ENCODE measurements at places on chromosomes 7 and 10. TPM values are rescaled to one million over a fixed set of nuclear protein-coding genes. Genes with fewer than 3 reads are reported as not detected.

- no peak for DNase-seq
These were observed 17.9 kb upstream of the MTERF1 start for GRCh38 chr7:91898240-91898992.

DNA sequence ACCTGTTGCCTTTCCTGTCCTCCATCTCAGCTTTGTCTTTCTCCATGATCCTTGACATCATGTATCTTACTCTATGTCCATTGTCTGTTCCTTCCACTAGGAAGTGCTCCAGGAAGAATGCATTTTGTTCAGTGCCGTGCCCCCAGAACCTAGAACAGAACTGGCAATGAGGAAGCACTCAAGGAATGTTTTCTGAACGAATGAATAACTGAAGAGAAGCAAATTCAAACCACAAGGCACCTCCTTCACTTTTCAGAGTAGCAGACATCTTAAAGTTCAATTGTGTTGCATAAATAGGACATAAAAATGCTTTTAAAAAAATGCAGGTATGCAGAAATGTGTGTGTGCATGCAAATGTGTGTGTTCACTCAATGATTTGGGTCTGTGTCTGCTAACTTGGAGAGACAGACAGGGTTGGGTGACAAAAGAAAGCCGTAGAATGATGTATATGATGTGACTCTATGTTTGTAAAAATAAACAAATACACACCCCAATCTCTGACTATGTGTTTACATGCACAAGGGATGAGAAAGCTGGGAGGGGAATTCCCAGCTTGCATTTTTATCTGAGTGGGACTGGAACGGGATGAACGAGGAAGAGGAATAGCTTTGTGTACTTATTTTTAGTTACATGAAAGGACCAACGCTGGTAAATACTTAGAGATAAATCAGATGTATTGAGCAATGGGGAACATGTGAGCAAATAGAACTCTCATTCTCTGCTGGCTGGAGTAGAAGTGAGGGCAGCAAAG is 237.7 kb downstream of the FANK1 start:
- peak; percentile 82 for DNase-seq

DNA sequence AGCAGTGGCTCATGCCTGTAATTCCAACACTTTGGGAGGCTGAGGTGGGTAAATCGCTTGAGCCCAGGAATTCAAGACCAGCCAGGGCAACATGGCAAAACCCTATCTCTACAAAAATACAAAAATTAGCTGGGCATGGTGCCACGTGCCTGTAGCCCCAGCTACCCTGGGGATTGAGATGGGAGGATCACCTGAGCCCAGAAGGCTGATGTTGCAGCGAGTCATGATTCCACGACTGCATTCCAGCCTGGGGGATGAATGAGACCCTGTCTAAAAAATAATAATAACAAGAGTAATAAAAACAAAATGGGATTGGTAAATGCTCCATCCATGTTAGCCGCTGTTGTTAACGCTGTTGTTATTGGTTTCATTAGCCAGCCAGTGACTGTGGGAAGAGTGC is 1.3 kb upstream of the HKDC1 start:
- DNase-seq: no peak

DNA sequence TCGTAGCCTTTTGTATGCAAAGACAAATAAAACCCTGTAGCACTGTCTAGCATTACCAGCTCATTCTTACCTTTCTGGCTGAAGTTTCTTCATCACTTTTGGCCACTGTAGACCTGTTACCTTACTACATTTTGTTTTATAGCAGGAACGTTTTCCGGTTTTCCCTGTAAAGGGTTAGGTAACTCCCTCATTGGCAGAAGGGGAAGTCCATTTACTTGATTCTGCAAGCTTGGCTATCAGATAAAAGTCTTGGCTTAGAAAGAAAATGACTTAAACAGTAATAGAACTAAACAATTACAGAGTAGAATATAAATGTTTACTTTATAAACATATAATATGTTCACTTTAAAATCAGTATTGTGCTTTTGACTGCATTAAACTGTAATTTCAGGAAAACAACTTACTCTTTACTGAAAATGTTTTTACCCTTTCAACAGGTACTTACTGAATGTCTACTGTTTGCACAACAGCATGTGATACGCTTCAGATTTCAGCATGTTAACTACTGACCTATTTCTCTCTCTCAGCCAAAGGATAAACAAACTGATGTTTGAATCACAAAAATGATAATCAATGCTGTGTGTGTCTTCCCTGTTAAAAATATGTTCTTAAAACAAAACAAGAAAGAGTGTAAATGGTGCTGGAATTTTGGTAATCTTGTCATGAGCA is 67.1 kb downstream of the OTUD1 start:
- no peak for DNase-seq

GRCh38 chr7:135790371-135790977 is 41.9 kb upstream of the FAM180A start:
- no peak for DNase-seq

- no peak for DNase-seq
These were observed 32.7 kb downstream of the ADAP1 start for GRCh38 chr7:921581-922333.

- DNase-seq: no peak
These were observed 94.6 kb downstream of the CUX1 start for GRCh38 chr7:101911800-101912715.

GRCh38 chr7:113828581-113828980 is 90.2 kb downstream of the PPP1R3A start:
- no peak for DNase-seq

DNA sequence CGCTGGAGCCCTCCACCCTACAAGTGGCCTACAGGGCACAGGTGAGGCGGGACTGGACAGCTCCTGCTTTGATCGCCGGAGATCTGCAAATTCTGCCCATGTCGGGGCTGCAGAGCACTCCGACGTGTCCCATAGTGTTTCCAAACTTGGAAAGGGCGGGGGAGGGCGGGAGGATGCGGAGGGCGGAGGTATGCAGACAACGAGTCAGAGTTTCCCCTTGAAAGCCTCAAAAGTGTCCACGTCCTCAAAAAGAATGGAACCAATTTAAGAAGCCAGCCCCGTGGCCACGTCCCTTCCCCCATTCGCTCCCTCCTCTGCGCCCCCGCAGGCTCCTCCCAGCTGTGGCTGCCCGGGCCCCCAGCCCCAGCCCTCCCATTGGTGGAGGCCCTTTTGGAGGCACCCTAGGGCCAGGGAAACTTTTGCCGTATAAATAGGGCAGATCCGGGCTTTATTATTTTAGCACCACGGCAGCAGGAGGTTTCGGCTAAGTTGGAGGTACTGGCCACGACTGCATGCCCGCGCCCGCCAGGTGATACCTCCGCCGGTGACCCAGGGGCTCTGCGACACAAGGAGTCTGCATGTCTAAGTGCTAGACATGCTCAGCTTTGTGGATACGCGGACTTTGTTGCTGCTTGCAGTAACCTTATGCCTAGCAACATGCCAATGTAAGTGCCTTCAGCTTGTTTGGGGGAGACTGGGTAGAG is at the start of gene COL1A2:
Gene COL1A2 (plus strand): TSS at position 459 of the 704 bp plus-strand sequence. CDS start 137 bp downstream, at position 596.
- peak; percentile 21 for DNase-seq

- no peak for DNase-seq
These were observed 82.5 kb upstream of the CREB5 start for GRCh38 chr7:28329661-28330363.

DNA sequence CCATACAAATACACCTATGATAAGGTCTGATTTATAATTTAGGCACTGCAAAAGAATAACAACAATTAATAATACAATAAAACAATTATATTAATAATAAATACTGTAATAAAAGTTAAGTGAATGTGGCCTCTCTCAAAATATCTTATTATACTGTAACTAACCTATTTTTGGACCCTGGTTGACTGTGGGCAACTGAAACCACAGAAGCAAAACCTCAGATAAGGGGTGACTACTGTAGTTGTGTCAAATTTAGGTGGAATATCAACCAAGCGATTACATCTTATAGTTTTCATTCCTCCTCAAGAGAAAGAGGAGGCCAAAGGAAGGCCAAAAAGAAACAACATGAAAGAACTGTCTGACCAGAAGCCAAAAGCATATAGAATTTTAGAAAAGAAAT is 103.9 kb downstream of the SKAP2 start:
- no peak for DNase-seq

DNA sequence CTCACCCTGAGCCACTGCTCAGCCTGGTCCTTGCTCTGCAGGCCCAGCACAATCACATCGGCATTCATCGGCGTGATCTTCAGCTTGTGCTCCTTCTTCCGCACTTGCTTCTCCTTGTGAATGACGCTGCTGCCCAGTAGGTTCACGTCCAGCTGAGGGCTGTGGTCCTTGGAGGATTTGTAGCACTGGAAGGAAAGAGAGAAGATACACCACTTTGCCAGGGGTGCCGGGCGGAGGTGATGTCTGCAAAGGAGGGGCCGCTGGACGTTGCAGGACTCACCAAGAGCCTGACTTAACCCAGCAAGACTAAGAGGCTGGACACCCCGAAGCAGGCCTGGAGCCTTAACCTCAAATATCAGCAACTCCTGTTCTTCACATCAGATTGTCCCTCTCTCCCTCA is 74.8 kb downstream of the VWA2 start:
- no peak for DNase-seq

DNA sequence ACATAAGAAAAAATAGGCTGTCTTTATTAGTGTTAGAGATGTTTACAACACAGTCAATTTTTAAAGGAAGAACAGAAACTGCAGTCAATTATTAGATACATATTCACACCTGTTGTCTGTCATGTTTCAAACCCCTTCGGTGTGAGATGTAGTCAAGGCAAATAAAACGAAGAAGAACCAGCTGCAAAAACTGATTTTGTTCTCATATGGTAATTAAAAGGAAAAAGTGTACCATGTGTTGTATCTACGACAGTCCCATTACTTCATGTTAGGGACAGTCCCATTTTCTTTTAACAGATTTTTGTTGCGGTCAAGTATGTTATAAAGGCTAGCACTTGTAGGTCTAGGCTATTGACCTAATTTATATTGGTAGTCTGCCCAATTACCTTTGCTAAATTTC is 149.4 kb downstream of the LRRN3 start:
- no peak for DNase-seq

DNA sequence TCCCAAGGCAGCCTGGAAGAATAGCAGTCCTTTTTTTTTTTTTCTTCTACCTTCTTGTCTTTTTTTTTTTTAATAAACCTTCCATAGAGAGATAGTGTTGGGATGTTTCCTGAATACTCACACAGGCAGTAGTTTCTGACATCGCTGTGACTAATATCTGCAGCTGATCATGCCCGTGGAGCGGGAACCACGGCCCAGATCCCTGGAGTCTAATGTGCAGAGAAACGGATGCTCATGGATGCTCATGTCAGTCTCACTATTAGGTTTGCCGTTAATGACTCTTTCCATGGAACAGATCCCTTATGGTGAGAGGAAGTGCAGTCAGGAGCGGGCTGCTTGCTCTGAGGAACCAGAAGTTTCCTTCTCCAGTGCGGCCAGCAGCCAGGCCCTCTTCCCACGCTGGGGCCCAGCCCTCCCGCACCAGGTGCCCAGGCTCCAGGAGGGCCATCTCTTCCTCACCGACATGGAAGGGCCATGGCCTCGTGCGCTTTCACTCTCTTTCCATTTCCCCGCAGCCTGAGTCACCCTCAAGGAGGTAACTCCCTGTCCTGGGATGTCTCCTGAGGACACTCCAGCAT is 132.5 kb downstream of the WDR37 start:
- DNase-seq: no peak

DNA sequence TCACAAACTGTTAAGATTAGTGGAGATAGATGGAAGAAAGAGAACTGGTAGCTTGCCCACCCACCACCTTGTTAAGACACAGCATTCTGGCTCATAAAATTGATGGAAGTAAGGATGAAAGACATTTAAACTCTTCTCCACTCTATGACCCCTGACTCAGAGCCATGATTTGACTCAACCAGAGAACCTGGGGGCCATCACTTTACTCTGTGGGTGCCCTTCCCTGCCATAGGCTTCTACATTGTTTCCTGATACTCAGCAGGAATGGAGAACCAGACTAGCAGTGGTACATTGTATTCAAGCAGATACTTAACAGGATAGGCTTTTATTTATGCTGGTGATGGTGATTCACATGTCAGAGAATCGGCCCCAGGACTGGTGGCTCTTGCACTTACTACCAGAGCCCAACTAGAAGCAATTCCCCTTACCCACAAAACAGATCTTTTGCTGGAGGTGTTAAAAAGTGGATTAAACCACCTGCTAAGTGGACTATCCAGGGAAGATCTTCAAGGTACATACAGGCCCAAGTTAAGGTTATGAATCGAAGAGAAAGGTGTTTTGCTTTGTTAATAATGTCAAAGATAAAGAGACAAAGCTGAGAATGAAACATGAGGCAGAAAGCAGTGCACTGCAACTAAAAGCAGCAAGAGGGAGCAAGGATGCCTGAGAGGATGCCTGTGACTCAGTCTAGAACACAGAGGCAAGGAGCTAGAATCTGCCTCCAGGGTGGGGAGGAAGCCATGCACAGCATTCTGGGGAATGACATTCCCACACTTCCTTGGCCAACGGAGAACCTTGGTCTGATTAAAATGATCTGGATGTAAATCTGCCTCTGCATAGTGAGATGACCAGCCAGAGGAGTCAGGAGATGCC is 36.0 kb upstream of the GLI3 start:
- peak; percentile 66 for DNase-seq

DNA sequence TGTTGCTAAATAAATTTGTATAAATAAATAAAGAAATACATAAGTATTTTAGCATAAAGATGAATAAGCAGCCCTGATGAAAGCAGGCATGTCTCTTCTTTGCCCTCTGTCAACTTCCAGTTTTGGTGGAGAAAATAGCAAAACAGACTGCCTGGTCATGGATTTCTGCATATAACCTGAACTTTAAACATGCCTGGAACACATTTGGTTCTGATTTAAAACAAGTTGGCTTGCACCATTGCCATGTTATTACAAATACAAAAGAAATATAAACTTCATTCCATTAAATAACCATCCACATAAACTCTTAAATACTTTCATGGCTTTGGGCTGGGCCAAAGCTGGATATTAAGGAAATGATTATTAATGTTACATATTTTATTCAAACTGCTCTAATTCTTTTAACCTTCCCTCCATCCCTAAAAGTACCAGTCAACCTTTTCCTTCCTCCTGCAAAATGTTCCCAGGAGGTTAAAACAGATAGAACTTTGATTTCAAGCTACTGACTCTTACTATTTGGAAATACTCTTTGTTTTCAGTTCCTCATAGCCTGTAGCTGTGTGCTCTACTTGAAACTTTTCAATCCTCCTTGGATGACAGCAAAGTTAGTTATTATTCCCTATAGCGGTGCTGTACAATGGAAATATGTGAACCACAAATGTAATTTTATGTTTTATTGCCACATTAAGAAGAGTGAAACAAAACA is 96.3 kb downstream of the BICC1 start:
- DNase-seq: no peak

- DNase-seq: no peak
These were observed 428.4 kb downstream of the ARL4A start for GRCh38 chr7:13115855-13116254.

Gene GBX1
- total RNA-seq: not detected

Gene OGDH
- total RNA-seq: 68.7 TPM

Gene DEPP1
- 0.60 TPM for total RNA-seq

Gene RAPGEF5
- total RNA-seq: 3.4 TPM

Gene SLC13A1
- not detected for total RNA-seq

Gene MPLKIP
- total RNA-seq: 30.8 TPM

Gene CYP2C8
- total RNA-seq: 0.07 TPM

Gene ASCC1
- 28.8 TPM for total RNA-seq

Gene NPY4R
- total RNA-seq: 0.17 TPM

Gene ASZ1
- total RNA-seq: not detected
